GM23338 (cell line): ENCODE measurements at places on chromosomes 6 and 20.
A peak's percentile ranks its signal among the peaks of the same experiment; 100 is the strongest.

- DNase-seq = peak; percentile 24
Observed at GRCh38 chr20:38115205-38115604, 49.9 kb downstream of the TGM2 start.

DNA sequence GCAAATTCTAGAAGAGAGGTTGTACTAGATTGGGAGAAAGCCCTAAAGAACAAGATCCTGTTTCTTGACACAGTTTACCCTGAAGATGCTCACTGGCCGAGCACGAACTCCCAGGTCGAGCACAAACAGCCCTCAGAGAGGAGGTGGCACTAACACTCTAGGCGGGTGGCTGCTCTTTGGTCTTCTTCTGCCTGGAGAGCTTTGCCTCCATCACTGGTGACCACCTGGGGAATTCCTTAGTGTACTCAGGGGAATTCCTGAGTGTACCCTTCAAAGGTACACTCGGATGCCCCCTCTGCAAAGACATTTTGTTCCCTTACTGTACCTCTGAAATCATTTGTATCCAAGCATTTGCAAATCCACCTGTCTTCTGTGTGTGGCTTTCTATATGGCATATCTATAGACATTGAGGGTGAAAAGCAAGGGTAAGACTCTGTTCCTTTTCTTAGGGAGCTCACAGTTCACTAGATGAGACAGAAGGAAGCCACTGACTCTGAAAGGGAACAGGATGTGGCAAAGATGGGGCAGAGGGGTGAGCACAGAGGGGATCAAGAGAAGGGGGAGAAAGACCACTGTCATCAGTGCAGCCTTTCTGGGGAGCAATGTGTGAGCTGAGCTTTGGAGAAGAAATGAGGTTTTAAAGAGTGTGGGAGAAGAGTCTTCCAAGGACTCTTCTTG is 169.8 kb upstream of the PROKR2 start:
- no peak for DNase-seq

GRCh38 chr20:47971058-47971791 is 185.9 kb upstream of the SULF2 start:
- DNase-seq = peak; percentile 18

GRCh38 chr6:142881761-142882160 is 63.2 kb downstream of the HIVEP2 start:
- DNase-seq = no peak

DNA sequence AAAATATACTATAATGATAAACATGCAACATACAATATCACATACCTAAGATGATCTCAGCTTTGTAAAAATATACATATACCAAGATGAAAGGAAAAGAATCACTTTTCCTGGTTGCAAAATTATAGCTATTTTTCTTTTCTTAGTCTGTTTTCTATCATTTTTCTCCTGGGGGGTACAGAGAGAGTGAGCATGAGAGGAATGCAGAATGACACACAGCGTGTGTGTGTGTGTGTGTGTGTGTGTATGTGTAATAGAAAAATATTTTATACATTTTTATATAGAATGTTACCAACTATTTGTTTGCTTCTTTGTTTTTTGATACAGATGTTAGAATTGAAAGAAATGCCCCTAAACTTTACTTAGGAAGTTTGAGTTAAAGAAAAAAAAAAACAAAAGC is 64.3 kb downstream of the FAM83B start:
- DNase-seq = no peak

- DNase-seq = no peak
Observed at GRCh38 chr6:138242987-138243592, 24.8 kb upstream of the PBOV1 start.

DNA sequence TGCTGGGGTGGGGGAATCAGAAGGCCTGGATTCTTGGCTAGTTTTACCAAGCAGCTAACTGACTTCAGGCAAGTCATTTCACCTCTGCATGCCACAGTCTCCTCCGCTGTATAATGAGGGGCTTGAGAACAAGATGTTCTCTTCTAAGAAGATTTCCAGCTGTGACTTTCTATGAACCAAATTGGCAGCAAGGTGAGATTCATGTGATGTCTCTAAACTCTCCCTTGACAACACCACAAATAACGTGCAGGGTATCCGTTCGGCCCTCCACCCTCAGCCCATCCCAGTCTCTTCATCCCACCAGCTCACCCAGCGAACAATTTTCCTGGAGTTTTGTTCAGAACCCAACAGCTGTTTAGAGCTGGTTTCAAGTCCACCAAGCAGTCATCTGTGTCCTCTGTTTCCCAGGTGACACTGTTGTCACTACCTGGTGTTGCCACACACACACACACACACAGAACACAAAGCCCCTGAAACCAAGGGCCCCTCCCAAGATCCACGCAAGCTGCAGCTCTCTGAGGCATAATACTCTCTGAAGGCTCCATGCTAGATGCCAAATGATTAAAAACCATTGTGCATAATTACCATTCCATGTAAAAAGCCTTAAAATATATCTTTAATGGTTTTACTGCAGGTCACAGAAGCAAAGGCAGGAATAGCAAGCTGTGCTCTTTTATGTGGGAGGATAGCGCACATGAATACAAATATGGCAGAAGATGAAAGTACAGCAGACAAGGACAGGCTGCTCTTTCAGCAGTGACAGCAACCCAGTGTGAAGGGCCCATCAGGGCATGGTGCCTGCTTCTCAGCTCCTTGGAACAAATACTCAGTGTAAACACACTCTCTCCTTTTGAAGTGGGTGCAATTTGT is 48.2 kb downstream of the ARHGAP18 start:
- no peak for DNase-seq

- no peak for DNase-seq
Observed at GRCh38 chr6:17388365-17388764, 5.0 kb upstream of the CAP2 start.

DNA sequence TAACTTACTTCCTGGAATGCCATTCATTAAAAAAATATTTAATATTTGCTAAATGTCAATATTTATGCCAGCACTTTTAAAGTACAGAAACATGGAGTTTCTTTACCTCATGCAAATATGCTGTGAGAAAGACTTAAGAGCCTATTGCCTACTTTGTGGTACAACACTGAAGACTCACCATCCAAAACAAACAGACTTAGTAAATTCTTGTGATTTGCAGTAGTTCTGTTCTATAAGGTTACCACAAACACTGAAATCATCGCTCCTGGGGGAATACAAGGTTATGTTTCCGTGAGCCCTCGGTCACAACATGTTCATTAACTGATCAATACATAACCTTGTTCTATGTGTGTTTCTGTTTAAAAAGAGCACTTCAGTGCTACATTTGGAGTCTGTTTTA is 78.3 kb downstream of the ATG5 start:
- no peak for DNase-seq

DNA sequence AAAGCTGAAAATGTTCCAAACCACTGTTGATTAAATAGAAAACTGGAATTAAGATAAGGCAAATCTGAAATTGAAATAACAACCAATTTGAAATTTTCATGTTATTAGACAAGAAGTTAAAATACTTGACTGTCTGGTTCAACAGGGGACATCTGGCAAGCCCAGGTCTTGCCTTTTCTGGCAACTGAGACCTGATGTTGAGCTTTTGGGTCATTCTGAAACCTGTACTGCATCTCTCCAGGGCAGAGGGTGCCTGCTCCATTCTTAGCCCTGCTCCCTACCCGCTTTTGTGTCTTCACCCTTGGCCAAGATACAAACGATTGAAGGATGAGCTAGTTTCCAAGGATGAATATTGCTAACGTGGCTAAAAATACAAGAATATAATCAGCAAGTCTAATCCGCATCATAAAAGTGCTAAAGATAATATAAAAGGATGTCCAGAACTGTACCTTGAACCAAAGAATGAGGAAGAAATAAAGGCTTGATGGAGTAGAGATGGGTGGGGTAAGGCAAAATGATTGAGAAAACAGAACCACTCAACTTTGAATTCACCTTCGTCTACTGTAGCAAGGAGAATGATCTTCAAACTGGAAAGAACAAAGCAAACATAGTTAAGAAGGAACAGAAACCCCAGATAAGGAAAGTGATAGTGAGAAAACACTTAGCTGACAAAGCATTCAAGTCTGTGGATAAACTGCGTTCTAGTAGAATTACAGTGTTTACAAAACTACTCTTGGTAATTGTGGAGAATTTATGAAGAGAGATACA is 109.8 kb upstream of the MAN1A1 start:
- no peak for DNase-seq

DNA sequence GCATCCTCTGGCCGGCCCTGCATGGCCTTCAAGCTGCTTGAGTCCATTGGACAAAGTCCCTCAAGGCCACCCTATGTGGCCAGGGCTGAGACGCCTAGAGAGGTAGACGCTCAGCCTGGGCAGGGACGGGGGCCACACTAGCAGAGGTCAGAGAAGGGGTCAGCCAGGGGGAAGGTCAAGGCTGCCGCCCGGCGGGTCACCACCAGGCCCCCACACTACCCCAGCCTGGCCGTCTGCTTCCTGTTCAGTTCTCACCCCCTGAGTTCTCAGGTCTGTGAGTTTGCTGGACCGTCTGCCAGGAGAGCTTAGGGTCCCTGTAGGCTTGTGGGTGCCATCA is 37.3 kb downstream of the NTSR1 start:
- DNase-seq = no peak

- DNase-seq = peak; percentile 86
Observed at GRCh38 chr6:5260661-5261544, at the start of the genes FARS2 and LYRM4. TSS of gene FARS2 (plus strand) at chr6:5261513. TSS of gene LYRM4 (minus strand) at chr6:5260950. CDS start at chr6:5260733, 217 bp downstream.

- no peak for DNase-seq
Observed at GRCh38 chr6:168939041-168939440, 314.6 kb downstream of the THBS2 start.

DNA sequence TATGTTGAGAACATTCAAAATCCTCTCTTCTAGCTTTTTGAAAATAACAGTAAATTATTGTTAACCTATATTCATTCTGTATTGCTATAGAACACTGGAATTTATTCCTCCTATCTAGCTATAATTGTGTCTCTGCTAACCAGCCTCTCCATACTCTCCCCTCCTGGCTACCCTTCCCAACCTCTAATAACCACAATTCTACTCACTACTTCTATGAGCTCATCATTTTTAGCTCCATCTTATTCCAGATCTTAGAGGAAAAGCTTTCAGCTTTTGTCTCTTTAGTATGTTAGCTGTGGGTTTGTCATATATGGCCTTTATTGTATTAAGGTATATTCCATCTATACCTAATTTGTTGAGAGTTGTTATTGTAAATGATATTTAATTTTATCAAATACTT is 108.8 kb downstream of the AIG1 start:
- DNase-seq = no peak

DNA sequence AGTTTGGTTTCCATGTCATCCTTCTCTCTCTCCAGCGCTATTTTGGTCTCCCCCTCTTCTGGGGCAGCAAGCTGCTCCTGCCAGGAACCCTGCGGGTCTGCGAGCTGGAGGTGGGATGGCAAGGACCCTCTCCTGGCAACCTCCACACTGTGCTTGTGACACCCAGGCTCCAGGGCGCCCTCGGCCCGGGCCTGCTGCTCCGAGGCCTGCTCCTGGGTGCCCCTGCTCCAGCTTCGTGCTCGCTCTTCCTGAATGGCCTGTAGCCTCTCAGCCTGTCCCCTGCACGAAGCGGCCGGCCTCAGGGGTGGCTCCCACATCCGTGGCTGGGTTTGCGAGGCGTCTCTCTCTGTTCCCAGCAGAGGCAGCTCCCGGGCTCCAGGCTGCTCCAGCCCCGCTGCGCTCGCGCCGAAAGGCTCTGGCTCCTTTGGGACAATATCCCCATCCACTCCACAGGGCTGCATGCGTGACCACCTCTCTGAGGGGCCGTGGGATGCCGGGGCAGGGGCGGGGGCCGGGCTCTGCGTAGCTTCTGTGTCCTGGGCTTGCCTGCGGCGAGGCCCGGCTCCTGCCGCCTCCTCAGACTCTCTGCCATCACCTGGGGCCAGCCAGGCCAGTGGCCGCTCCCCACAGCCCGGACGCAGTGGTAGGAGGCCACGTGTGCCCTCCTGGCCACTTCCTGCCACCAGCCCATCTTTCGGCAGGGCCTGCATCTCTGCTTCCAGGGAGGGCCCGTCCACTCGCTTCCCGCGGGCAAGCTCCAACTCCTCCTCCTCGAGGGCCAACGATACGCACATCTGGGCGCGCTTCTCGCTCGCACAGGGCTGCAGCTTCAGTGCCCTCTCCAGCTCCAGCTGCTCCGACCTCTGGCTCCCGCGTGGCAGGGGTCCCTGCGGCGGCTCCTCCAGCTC is 68.9 kb downstream of the GINS1 start:
- DNase-seq = no peak

- no peak for DNase-seq
Observed at GRCh38 chr6:154285826-154286225, 70.8 kb downstream of the IPCEF1 start.

- no peak for DNase-seq
Observed at GRCh38 chr6:44649365-44650025, 262.0 kb downstream of the CDC5L start.

GRCh38 chr6:73264446-73264845 is 1.4 kb upstream of the KHDC1 start:
- no peak for DNase-seq

- DNase-seq = no peak
Observed at GRCh38 chr20:52234302-52235045, 42.9 kb upstream of the ZFP64 start.

GRCh38 chr6:38799529-38800184 is 84.5 kb downstream of the DNAH8 start:
- DNase-seq = no peak

DNA sequence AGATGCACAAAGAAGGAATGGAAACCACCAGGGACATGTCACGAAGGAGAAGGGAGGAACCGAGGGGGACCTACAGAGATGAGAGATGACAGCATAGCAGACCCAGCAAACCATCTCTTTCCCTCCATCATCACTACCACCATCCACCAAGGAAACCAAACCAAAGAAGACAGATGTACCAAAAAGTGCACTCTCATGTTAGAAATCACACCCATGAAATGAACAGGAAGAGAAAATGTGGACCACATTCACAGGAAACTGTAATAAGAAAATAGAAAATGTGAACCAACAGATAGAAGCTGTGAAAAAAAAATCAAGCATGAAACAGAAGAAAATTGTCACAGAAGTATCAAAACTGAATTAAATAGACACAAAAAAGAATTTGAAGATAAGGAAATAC is 672.7 kb downstream of the QKI start:
- no peak for DNase-seq

- no peak for DNase-seq
Observed at GRCh38 chr6:43887340-43887858, 117.4 kb downstream of the VEGFA start.

DNA sequence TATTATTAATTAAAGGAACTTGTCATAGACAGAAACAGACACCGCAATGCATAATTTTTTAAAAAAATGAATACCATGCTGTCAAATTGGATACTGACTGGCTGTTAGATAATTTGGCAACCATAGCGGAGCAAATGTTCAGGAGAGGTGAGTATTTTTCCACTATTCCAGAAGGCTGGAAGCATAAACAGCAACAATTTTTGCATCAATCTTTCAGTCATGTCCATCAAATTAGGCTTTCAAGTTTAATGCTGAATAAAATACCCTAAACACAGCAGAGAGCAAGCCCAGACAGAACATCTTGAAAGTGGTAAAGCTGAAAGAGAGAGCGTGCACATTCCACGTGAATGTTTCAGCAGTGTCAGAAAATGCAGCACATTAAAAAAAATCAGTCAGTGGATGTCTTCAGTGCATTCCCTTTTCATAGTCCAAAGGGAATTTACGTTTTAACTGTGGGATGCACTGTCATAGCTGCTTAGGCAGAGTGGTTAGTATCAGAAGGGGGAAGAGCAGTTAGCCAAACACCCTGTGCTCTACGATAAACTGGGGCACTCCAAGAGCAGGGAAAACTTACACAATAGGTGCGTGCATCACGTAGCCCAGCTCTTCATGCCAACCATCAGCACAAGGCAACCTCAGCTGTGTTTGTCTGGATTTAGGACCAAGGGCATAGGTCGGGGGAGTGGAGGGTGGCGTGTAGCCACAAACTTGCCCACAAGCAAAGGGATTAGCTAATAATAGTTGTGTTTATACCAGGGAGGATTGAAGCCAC is 116.2 kb upstream of the STMND1 start:
- DNase-seq = no peak

GRCh38 chr6:158160932-158161539 is 7.0 kb downstream of the SERAC1 start:
- DNase-seq = no peak
